ENCODE measurements at places on chromosomes 1 and 21.

GRCh38 chr1:176694713-176695112 lies 231.7 kb downstream of the PAPPA2 start:
- no peak for DNase-seq

- no peak for DNase-seq
These were observed 13.8 kb upstream of the SFN start for GRCh38 chr1:26848941-26849774.

DNA sequence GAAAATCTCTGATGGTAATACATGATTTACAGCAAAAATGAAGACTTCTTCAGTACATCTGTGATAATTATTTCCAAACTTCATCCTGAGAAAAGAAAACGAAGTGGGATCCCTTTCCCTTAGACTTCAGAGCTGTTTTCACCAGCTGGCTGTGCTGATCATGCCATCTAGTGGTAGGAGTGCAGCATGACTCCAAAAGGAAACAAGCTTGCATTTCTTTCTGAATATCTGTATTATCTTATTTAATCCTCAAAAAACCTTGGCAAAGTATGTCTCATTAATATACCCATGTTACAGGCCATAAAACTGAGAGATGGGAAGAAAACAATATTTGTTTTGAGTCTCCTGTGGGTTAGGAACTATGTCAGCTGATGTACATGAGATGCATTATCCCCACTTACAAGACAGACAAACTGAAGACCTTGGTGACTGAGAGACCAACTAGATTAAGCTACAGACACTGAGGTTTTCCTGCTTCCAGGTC lies 9.8 kb upstream of the GJA8 start:
- DNase-seq, result peak; percentile 56

- no peak for DNase-seq
These were observed 5.1 kb upstream of the BRDT start for GRCh38 chr1:91944087-91944486.

DNA sequence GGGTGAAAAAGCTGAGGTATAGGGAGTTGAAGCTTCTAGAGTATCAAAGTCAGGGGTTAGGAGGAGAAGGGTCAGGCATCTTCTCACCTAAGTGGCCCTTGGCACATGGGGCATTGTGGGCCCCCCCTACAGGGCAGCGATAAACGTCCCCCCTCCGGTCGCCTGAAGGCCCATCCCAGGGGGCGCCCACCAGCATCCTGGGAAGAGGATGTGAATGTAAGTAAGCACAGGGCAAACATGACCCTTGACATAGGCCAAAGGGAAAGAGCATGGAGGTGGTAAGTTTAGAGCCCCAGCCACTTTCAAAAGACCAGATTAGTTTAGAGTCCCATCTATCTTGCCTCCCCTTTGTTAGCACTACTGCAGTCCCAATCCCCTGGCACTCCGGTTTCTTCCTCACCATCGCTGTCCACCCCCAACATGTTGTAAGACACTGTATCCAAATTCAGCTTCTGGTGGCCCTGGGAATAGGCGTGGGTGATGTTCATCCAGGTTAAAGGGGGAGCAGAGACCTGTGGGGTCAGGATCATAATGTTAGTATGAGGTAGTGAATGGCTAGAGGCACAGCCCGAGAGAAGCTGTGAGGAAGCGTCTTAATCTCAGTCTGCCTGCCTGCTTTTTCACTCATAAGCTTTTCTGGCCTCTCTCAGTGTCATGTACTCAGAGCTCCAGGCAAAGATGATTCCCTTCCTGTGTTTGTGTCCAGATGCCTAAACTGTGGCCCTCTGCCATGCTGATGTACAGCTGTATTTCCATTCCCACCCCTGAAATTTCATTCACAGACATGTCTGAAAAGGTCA lies 2.7 kb downstream of the ITGA10 start:
- no peak for DNase-seq

DNA sequence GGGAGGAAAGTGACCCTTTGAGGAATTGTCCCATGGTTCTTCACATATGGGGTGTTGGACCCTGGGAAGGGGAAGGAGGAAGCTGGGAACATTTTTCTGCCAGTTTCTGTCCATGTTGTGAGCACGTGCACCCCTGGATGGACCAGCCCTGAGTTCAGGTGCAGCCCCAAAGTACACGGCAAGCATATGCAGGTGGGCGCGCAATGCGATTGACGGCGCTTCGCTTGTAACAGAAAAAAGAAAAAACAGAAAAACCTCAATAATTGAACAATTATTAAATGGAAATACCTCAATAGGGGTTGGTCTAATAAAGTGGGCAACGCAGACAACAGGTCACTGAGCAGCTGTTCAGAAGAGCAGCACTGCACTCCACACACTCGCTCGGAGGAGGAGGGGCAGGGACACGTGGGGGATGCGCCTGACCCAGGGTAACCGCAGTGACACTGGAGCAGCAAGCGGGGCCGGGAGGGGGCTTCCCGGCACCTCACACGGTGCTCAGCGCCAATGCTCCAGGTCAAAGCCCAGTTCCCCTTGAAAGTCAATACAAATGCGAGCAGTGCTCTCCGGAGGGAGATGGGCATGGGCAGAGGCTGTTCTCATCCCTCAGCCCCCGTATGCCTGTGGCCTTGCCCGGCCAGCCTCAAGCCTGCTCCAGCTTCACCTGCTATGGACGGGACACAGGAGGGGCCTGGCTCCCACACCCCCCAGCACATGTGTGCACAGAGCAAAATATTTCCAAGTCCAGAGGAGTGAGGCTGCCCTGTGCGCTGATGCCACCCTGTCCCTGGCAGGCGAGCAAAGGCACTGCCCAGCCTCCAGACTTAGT lies 6.6 kb upstream of the ACTRT2 start:
- DNase-seq, result no peak

DNA sequence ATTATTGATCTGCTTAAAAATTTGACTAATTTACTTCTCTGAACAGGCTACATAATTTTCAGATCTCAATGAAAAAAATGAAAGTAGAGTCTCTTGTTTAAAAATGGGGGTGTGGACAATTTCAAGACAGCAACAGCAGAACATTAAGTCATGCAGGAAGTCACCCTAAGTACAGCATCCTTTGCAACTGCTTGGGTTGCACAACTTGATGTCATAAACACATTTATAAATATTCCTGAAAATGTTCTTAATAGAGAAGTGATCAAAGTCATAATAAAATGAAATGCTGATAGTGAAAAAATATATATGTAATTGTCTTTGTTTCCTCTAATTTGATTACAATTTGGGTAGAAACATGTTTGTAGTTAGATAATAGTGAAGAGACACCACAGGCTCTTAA lies 79.3 kb downstream of the TNNI3K start:
- no peak for DNase-seq

DNA sequence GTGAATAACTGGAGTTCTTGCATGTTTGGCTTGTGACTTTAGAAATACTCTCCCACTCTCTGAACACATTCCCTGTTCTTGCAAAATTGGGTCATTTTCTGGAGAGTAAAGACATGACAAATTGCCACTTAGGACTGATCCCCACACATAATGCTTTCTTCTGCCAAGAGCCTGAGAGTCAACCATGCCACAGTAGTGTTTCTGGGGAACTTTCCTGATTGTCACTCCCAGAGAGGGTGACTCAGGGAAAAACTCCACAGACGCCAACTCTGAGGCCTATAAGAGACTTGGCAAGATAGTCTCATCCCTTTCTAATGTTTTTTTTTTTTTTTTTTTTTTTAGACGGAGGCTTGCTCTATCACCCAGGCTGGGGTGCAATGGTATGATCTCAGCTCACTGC lies 157.8 kb downstream of the ATG4C start:
- no peak for DNase-seq

DNA sequence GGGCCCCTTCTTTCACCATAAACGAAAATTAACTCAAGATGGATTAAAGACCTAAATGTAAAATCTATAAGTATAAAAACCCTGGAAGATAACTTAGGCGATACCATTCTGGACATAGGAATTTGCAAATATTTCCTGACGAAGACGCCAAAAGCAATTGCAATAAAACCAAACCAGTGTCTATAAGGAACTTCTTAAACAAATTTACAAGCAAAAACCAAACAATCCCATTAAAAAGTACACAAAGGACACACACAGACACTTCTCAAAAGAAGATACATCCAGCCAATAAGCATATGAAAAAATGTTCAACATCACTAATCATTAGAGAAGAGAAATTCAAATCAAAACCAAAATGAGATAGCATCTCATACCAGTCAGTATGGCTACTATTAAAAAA lies 78.8 kb upstream of the C1orf105 start:
- DNase-seq, result no peak

GRCh38 chr1:161497961-161498360 lies 7.3 kb upstream of the FCGR2A start:
- DNase-seq, result no peak

- no peak for DNase-seq
These were observed 74.5 kb downstream of the C1orf21 start for GRCh38 chr1:184461321-184461720.

DNA sequence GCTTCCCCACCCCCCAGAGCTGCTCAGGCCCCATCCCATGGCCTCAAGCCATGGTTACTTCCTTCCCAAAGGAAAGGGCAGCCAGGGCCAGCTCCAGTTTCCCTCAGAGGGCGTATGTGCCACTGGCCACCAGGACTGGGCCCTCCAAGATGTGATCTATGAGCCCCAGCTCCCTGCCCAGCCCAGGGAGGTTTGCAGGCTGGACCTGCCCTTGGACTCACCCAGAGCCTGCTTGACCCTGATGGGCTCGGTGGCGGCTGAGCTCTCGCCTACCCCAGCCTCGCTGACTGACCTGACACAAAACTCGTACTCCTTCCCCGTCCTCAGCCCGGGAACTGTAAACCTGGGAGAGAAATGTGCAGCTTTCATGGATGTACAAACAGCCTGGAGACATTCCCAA lies 29.6 kb downstream of the MYOM3 start:
- no peak for DNase-seq

- no peak for DNase-seq
These were observed 1.7 kb downstream of the NASP start for GRCh38 chr1:45585496-45586075.

GRCh38 chr1:78779831-78780230 lies 130.2 kb downstream of the IFI44 start:
- DNase-seq, result no peak

- DNase-seq, result no peak
These were observed 75.4 kb downstream of the MRPL37 start for GRCh38 chr1:54275349-54275748.

DNA sequence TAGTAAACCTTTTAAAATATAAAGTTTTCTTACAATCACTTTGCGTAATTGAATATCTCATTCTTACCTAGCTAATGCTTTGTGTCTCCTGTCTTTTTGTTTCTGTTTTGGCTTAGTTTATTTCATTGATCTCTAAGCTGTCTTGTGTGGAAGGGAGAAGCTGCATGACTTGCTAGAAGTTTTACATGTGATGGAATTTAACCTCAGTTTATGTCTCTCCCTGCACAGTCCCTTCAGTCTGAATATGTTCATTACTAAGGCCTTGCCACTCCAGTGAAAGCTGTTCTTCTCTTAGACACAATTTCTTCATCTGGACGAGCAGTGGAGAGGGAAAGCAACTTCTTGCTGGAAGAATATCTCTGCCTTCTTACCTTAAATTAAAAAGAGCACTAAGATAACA lies 19.9 kb upstream of the GPR88 start:
- no peak for DNase-seq

DNA sequence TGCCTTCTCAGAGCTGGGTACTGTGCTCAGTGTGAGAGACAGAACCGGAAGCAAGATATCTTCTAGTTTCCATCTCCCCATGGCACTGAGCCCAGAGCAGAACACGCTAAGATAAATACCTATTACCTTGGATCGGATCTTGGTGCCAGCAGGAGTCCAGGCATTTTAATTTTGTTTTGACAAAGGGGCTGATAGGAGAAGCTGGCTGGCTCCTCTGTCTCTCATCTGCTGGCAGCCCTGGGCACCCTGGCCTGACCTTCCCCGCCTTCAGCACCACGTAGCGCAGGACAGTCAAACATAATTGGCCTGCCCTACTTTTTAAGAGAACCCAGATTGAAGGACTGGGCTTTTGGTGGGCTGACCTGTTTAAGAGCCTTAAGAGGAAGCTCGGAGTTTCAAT lies 160.7 kb upstream of the KLHDC7A start:
- no peak for DNase-seq

Measured in CD4-positive, alpha-beta T cell treated with Interferon alpha-2 for 1 hour (primary cell).